Activated T-cell treated with anti-CD3 and anti-CD28 coated beads, Interleukin-2, amount 50 U/mL, for 4 hours (primary cell): ENCODE measurements at places on chromosomes 16 and 17.

DNA sequence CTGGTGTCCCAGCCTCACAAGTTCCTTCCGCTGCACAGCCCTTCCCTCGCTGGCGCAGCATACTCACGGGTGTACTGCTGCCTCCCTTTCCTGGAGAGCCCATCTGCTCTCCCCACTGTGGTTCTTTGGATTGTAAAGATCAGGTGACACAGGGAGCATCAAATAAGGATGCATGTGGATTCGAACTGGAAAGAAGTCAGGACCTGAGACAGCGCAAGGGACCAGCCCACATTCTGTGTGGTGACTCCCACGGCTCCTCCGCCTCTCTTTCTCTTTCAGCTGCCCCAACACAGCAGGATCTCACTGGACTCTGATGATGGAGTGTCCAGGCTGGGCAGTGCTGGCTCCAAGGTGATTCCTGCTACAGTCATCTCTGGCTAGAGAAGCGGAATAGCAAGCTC lies 8.1 kb downstream of the LDAF1 start:
- DNase-seq: no peak

DNA sequence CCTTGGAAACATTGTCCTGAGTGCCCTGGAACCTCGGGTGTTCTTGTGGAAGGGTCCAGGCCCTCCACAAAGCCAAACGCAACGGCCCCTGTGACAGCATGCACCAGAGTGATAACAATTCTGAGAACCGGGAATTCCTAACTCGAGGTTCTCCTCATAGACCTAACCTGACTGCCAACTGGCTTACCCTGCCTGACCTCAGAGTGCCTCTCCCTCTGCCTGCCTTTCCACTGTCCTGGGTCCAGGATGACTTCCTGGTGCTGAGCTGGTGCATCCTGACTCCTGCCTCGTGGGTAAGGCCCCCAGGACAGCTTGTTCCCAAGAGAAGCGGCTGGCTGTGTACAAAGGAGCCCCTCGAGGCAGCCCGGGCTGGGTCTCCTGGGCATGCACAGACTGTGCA lies 51.8 kb downstream of the SRL start:
- DNase-seq: no peak

GRCh38 chr16:12627394-12627793 lies 176.3 kb downstream of the CPPED1 start:
- no peak for DNase-seq

DNA sequence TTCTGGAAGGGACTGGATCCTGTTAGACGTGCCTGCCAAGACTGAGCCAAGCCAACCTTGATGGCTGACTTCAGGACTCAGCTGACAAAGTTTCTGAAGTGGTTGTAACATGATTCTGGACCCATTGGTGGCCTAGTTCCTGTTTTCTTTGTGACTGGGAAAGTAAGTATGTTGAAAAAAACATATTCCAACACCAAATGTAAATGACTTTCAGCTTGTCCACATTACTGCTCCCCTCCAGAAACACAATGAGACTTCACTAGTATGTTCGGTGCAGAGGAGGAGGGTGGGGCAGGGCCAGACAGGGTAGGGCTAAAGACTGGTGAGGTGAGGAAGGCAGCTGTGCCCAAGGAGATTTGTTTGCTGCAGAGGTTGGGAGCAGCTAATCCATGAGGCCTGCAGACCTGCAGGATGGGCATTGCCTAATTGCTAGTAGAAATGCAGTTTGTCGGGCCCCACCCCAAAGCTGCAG lies 26.4 kb downstream of the NMT1 start:
- DNase-seq: no peak

DNA sequence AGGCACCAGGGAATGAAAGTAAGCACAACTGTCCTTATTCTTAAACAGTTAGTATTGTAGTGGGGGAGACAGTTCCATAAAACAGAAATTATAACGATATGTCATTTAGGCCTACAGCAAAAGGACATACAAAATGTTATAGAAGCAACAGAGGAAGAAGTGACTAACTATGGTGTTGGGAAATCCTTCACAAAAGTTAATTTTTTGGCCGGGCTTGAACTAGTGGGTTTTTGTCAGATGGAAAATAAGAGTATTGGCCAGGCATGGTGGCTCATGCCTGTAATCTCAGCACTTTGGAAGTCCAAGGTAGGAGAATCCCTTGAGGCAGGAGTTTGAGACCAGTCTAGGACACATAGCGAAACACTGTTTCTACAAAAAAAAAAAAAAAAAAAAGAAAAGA lies 127.8 kb downstream of the SSH2 start:
- DNase-seq: no peak

- DNase-seq: peak; percentile 69
Measured at GRCh38 chr17:45147581-45148182, 593 bp upstream of the HEXIM1 start.

DNA sequence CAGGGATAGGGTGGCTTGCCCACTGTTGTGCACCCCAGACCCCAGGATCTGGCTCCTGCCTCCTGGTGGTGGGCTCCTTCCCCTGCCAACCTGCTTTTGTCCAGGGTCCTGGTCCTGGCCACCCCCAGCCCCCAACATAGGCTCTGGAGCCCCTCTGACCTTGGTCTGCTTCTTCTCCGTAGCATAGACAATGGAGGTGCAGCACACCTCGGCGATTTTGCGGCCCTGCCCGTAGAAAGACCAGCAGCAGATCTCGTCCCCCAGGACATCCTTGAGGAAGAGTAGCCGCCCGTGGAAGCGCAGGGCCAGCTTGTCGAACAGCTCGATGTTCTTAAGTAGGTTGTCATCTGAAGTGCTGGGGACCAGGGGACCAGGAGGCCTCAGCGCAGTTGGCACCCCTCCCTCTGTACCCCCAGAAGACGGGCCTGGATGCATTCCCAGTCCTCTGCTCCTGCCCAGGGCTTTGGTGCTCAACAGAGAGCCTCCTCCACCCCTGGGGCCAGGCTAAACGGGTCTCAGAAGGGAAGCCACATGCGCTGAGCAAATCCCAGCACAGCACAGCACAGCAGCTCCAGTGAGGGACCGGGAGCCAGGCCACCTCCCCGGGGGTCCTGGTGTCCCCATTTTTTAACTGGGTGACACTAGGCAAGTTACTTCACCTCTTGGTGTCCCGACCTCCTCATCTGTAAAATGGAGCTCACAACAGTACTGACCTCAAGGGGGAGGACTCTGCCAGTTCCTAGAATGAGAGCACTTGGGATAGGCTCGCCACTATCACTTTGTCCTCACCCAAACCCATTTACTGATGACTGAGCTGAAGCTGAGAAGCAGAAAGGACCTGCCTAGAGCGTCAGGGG lies 10.8 kb downstream of the ASPHD1 start:
- DNase-seq: no peak

- DNase-seq: no peak
Measured at GRCh38 chr17:46122486-46122871, 70.8 kb downstream of the KANSL1 start.

DNA sequence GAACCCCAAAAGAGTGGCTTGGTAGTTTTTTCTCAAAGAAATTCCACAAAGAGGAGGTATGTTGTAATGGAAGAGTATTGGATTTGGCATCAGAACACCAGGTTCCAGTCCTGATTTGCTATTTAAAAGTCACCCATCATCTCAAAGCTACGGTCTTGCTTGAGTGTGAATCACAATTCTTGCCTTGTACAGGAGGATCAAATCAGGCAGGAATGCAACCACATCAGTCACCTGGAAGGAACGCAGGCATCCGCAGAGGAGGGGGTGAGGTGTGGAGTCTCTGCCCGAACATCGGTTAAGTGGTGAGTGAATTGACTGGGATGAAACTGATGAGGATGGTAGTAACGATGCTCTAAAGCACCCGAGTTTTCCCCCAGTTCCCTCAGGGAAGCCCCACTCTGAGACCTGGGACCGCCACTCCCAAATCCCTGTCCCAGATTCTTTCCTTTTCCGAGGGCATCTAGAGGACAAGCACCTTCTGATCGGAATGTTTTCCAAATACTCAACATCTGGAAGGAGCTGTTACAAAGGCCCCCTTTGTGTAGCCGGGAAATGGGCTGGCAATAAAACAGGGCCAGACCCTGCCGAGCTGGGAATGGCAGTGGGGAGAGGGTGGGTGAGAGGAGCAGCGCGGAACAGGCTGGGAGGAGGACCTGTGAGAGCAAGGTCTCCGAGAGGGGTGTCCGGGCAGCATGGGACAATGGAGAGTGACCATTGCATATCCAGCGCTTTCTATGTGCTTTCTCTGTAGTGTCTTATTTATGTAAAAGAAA lies 469.6 kb downstream of the SLC39A11 start:
- DNase-seq: no peak

- no peak for DNase-seq
Measured at GRCh38 chr16:49782405-49782804, 73.5 kb downstream of the ZNF423 start.

DNA sequence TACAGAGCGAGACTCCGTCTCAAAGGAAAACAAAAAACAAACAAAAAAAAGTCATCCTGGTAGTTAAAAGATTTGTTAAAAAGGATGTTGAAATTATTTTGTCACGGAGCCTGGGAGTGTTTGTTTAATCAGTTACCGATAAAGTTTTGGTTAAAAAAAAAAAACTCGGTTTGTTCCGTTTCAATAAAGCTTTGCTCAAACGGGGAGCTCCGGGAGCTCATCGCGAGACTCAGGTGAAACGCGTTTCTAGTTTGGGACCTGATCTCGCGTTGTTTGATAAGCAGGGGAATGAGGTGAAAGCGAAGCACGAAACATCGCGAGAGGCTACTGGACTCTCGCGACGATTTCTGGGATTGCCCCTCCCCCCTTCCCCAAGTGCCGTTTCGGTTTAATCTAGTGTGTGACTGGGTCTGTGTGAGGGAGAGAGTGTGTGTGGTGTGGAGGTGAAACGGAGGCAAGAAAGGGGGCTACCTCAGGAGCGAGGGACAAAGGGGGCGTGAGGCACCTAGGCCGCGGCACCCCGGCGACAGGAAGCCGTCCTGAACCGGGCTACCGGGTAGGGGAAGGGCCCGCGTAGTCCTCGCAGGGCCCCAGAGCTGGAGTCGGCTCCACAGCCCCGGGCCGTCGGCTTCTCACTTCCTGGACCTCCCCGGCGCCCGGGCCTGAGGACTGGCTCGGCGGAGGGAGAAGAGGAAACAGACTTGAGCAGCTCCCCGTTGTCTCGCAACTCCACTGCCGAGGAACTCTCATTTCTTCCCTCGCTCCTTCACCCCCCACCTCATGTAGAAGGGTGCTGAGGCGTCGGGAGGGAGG lies at the start of gene CDK12:
TSS of gene CDK12 (plus strand) at position 374 of the 813 bp plus-strand sequence. CDS start 586 bp downstream, outside the sequence.
- DNase-seq: peak; percentile 93

GRCh38 chr17:82300707-82301270 lies 16.6 kb downstream of the CD7 start:
- DNase-seq: peak; percentile 69

- DNase-seq: no peak
Measured at GRCh38 chr17:8724451-8724850, 20.2 kb downstream of the CCDC42 start.

DNA sequence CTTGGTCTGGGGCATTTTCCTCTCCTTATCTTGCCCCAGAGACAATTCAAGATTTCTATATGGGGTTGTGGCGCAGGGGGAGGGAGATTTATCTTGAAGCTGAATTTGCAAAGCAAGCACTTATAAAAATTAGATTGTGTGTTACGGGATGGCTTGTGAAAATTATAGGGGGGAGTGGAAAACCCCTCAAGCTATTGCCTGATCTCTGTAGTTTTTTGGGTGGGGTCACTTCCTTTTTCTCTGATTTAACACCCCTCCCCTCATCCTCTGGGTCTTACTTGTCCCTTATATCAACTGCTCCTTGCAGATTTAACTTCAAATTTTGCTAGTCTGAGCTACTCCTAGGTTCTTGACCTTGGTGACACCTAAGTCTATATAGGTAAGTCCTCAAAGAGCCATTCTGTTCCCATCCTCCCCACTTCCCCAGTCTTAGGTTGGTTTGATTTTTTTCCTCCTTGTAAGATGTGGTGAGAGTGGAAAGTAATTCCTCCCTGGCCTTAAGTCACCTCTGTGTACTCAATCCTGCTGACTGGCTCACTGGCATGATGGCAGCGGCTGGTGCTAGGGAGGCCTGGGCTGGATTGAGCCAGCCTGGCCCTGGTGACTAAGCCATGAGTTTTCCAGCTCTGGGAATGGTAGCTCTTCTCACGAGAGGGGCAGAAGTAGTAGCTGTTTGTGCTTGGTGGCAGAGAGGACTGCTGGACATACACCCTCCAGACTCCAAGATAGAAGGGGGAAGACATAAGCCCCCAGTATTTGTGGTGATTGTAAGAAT lies 2.3 kb downstream of the ARL4D start:
- DNase-seq: no peak

DNA sequence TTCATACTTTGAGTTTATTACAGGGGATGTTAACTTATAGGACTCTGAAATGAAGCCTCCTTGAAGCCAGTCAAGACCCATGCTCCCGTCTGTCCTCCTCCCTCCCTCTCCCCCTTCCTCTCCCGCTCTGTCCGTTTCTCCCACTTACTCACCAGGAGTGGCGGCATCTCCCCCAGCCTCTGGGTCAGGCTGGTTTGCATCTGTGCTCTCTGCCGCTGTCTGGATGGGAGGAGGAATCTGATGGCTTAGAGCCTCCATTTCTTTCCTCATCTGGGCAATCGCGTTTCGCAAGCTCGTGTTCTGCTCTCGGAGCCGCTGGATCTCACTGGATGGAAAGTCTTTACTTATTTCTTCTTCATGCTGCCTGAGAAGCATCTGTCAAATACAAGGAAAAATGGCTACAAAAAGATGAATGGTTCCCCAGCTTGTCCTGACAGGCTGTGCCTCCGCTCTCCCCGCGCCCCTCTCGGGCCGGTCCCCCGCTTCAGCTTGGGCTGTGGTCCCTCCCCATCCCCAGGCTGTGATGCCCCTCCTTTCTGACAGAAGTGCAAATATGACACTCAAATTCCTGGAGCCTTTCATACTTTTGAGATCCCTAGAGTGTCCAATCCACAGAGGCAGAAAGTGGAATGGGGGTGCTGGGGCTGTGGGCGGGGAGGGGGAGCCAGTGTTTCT lies 40.0 kb downstream of the CCDC57 start:
- no peak for DNase-seq

- DNase-seq: no peak
Measured at GRCh38 chr17:44005527-44006271, 1.3 kb downstream of the NAGS start.

DNA sequence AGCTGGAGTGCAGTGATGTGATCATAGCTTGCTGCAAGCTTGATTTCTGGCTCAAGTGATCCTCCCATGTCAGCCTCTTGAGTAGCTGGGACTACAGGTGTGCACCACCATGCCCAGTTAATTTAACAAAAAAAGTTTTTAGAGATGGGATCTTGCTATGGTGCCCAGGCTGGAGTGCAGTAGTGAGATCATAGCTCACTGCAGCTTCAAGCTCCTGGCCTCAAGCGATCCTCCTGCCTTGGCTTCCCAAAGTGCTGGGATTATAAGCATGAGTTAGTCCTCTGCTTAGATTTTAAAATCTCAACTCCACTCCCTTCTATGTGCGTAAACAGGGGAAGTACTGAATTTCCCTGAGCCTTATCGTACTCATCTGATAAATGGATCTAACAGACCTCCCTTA lies 6.3 kb downstream of the RABEP2 start:
- no peak for DNase-seq

- DNase-seq: no peak
Measured at GRCh38 chr17:20103454-20104446, 94.6 kb downstream of the SPECC1 start.

GRCh38 chr17:60155815-60156214 lies 6.0 kb downstream of the CA4 start:
- no peak for DNase-seq

DNA sequence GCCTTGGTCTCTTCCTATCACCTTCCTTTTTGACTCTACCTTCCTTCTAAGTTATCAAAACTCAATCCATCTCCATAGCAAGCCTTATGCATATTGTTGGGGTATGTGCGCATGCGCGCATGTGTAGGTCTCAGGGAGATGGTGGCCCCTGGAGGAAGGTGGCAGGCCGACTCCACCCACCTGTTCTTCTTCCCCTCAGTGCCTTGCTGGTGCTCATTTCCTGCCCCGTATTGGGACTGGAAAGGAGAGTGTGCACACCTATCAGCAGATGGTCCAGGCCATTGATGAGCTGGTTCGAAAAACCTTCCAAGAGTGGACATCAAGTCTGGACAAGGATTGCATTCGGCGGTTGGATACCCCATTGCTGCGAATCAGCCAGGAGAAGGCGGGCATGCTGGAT lies 25.2 kb downstream of the DNAH2 start:
- DNase-seq: no peak
